ENCODE measurements at places on chromosomes 2 and 18.

- no peak for DNase-seq
These were observed 122.1 kb upstream of the RMDN2 start for GRCh38 chr2:37802899-37803379.

- DNase-seq = no peak
These were observed 97.4 kb upstream of the NEUROD1 start for GRCh38 chr2:181777734-181778133.

- DNase-seq = no peak
These were observed 9.6 kb upstream of the MTA3 start for GRCh38 chr2:42558827-42559226.

DNA sequence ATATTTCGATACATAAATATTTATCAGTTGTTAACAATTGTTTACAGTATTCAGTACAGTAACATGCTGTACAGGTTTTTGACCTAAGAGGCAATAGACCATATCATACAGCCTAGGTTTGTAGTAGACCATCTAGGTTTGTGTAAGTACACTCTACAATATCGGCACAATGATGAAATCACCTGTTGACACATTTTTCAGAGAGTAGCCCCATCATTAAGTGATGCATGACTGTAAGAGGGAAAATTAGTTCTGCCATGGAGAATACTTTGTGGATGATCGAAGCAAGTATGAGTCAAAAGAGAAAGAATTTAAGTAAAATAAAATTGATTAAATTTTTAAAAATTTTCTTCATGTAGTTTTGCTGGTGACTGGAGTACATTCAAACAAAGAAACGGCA is 32.6 kb downstream of the VIT start:
- DNase-seq = no peak

- DNase-seq = no peak
These were observed 90.6 kb upstream of the WDR75 start for GRCh38 chr2:189350540-189351209.

GRCh38 chr18:59994357-59994756 is 94.6 kb downstream of the PMAIP1 start:
- no peak for DNase-seq

DNA sequence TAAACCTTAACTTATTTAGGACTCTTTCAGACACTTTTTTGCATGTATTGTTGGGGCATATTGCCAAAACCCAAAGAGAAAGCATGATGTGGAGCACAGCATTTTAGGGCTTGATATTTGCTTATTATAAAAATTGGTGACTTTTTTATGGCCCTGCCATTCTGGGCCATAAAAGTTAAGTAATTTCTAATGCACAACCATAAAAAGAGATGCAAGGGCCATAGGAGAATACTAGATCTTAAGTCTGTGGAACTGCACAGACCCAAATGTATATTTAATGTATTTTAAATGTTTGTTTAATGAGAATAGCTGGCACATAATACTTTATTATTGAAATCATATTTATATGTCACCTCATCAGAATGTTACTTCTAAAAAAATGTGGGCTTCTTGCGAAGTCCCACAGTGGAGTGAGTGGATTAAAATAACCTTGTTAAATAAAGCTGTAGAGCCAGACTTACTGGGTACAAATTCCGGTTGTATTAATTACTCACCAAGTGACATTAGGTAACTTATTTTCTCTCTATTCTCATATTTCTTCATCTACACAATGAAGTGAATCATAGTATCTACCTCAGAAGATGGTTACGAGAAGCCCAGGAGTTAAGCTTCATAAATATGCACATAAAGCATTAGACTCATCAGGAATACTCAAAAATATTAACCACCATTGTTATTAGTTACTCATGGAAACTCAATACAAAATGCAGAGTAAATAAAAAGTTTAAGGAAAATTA is 52.2 kb downstream of the HNMT start:
- DNase-seq = no peak
